ENCODE measurements at places on chromosomes 12 and 14.
A peak's percentile ranks its signal among the peaks of the same experiment; 100 is the strongest.

GRCh38 chr14:25389948-25390347 is 340.0 kb upstream of the STXBP6 start:
- DNase-seq, result no peak

DNA sequence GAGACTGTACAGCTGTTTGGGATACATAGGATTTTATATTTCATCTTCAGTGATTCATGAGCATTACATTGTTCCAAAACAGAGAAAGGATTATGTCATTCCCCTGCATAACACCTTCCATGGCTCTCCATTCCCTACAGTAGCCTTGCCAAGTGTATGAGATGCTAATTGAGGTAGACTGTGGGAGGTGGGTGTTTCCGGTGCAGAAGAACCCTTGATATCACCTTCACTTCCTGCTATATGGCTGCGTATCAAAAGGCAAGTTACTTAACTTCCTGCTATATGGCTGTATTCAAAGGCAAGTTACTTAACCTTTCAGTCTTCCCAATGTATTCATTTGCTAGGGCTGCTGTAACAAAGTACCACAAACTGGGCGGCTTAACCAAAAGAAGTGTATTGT is 11.2 kb downstream of the FAR2 start:
- no peak for DNase-seq

DNA sequence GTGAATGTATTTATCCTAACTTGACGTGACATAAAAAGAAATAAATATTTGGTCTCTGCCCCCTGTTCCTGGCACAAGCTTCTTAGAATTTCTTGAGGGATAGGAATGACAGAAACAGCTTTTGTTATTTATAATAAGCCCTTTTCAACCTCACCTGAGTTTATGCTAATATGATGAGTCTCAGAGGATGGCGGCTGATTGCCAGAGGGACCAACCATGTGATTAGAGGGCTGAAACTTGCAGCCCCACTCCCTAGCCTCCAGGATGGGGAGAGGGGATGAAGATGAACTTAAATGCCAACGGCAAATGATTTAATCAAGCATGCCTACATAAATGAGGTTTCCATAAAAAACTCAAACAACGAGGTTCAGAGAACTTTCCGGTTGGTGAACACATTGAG is 42.9 kb downstream of the DNAI7 start:
- DNase-seq, result no peak

DNA sequence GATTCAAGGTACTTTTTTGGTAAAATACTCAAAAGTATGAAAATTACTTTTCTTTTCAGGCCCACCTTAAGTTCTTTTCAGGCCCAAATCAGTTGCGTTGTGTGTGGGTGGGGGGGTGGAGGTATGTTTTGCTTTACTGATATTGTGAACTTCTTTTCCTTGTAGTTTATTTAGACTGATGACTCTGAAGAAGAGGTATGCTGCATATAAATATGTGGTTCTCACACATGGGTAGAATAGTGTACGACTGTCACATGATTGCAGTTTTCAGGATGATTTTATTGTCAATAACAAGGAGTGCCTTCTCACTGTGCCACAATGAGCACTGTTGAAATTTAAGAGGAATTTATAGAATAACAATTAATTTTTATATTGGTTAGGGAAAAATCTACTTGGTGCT is 166.6 kb upstream of the ATP2B1 start:
- no peak for DNase-seq

- DNase-seq, result no peak
These were observed 15.6 kb downstream of the RCOR1 start for GRCh38 chr14:102608064-102608446.

GRCh38 chr14:36556811-36557433 is 25.5 kb downstream of the NKX2-8 start:
- peak; percentile 40 for DNase-seq

GRCh38 chr14:31828946-31829868 is 247.9 kb upstream of the ARHGAP5 start:
- DNase-seq, result no peak

DNA sequence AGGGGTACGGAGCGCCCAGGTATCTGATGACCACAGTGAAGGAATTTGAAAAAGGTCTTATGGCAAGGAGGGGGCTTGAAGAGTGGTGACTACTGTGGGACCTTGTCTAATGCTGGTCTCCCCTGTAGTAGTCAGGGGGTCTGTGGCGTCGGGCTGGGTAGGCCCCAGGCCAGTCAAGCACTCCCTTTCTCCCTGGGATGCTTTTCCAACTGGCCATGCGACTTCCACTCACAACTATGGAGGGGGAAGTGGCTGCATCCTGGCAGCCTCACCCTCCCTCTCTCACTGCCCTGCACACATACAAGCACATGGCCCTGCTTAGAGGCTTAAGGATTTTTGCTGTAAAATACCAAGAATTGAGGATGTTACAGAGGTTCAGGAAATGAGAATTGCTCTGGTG is 4.1 kb downstream of the TSPAN11 start:
- DNase-seq, result no peak

DNA sequence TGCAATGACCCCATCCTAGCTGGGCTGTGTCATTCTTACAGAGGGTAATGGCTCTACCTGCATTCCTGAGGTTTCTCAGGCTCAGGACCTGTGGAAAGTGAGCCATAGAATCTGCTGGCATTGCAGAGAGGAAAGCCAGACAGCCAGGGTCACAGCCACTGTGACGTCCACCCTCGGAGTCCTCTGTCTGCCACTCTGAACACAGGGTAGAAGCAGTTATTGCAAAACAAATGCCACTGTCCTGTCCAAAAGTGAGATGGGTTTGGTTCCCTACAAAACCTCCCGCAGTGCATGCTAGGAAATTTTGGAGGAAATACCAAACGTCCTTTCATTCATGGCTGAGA is 37.8 kb downstream of the TNFAIP2 start:
- no peak for DNase-seq

- DNase-seq, result no peak
These were observed 7.0 kb downstream of the CCND2 start for GRCh38 chr12:4280351-4281163.

GRCh38 chr12:87112571-87113345 is 856.6 kb upstream of the MGAT4C start:
- DNase-seq, result no peak

DNA sequence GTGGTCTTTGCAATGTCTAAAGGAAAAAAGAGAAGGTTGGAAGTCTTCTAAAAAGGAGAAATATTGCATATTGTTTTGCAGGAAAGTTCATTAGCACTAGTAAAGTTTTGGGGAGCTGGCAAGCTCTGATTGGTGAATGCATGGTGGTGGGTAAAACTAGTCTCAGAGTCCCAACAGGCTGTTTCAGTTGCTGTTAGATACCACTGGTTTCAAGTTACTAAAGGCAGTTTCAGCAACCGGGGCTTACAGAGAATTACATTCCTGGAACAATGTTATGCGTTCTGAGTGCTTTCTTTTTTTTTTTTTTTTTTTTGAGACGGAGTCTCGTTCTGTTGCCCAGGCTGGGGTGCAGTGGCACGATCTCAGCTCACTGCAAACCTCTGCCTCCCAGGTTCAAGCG is 208.2 kb downstream of the EPS8 start:
- no peak for DNase-seq

GRCh38 chr12:10667581-10667980 is 6.3 kb downstream of the STYK1 start:
- no peak for DNase-seq

DNA sequence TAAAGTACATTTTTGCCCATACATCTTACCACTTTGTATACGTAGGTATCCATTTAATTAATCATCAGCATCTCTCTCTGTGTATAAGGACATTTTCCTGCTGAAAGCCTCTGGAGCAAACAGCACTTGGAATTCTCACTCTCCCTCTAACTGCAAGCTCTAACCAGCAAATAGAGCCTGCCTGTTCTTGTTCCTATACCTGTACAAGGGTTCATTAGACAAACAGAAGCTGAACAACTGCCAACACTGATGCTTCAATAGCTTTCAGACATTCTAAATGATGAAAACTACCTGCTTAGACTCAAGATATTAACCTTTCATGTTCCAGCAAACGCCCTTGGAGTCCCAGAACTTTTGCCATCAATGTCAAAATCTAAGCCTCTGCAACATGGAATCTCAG is 98.0 kb downstream of the KCNH5 start:
- no peak for DNase-seq

DNA sequence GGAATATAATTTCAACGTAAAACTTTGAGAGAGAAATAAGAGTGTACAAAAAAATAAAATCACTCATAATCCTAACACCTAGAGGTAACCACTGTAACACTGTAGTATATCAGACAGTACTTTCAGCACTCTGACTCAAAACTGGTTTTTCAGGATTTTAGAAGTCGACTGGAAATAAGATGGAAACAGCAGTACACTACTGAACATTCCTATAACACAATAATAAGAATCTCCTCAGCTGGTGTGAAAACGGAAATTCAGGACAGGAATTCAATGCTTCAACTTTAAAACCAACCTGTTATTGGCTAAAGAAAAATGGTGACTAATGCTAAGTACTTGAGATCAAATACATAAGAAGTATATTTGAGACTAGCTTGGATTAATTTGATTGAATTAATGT is 12.3 kb upstream of the PITPNM2 start:
- DNase-seq, result no peak

GRCh38 chr12:94503619-94504018 is 44.0 kb upstream of the CEP83 start:
- DNase-seq, result no peak

- peak; percentile 24 for DNase-seq
These were observed 13.6 kb upstream of the GPR68 start for GRCh38 chr14:91258011-91258618.

DNA sequence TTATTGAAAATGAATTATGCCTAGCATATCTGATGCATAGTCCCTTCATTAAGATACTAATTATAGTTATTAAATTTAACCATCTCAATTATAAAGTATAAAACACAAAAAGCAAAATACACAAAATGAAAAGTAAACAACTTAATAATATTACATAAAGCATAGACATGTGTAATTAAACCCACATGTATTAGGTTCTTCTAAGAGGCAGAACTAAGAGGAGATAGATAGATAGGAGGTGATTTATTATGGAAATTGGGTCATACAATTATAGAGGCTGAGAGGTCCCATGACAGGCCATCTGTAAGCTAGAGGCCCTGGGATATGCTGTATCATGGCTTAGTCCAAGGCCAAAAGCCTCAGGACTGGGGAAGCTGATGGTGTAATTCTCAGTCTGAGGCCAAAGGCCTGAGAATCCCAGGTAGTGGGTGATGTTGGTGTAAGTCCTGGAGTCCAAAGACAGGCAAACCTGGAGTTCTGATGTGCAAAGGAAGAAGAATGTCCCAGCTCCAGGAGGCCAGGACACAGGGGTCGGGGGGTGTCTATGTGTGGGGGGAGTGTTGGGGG is 953.3 kb downstream of the TRHDE start:
- no peak for DNase-seq

DNA sequence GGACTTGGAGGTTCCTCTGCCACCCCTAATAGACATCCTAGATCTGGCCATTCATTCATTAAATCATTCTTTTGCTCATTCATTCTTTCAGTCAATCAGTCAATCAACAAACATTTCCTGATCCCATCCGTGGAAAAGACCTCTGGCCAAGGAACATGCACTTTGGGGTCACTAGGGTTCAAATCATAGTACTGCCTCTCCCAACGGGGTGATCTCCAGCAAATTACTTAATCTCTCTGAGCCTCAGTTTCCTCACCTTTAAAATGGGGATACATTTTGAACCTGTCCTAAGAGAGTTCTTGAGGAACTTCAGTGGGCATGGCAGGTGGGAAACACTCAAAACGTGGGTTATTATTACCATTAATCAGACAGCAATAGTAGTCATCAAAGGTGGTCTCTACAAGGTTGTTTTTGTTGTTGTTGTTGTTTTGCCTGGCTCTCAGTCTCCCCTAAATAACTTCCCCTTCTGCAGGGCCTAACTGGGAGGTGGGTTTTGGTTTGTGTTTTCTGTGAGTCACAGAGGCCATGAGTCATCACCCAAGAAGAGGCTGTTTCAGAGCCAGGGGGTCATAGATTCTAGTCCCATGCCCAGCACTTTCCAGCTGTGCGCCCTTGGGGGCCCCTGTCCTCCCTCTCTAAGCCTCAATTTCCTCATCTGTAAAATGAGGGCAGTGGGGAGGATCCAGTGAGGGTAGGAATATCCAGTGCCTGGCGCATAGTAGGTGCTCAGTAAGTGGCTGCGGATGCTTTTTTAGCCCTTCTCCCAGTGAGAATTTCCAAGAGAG is 16.9 kb upstream of the FAM222A start:
- DNase-seq, result no peak

DNA sequence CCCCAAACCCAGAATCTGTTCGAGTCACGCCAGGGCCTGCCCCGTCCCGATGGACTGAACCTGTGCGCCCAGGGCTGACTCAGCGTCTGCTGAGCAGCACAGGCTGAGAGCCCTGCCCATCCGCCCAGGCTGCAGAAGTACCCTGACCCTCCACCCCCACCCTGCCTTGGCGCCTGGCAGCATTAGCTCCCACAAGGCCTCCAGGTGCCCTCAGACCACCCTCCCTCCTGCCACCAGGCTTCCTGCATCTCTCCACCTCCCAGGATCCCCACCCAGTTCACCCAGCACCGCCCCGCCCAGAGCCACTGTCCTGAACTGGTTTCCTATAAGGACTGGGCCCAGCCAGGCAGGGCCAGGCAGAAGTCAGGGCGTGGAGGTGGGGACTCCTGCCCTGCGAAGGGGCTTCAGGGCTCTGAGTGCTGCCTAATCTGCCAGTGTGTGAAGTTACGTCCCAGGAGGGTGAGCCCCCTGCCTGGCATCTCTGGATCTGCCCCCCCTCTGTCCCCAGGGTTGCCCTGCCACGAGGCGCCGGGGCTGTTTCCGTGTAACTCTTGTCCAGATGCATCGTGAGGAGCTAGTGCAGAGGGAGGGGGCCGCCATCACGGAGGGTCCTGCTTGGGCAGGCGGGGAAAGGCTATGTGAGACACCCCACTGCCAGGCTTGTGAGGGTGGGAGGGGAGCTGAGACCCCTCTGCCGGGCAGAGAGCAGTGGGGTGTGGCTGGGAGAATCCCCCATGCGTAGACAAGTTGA is 9.1 kb downstream of the ADSS1 start:
- no peak for DNase-seq

DNA sequence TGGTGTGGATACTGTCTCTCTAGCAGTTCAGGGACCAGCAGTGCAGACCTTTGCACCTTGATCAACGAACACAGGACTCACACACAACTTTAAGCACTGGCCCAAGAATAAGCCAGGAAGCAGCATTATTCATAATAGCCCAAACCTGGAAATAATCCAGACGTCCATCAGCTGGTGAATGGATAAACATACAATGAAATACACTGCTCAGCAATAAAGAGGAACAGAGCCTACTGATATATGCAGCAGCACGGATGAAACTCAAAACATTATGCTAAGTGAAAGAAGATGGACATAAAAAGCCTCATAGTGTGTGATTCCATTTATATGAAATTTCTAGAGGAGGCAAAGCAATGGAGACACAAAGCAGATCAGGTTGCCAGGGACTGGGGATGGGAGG is 303.9 kb upstream of the FKBP4 start:
- peak; percentile 52 for DNase-seq

DNA sequence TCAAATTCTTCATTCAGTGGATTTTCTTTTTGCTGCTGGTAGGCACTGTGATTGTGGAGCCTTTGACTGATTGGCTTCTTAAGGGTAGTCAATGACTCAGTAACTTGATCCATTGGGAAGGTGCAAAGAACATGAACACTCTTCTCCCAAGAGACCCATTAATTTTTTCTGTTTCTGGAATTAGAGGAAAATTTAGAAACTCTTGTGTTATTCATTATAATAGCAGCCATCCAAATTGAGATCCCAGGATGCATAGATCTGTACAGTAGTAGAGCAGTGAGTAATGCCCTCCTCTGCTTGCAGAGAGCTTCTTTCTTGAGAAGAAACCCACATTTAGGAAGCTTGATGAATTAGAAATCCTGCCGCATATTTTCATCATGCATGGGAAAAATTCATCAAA is 63.9 kb downstream of the MYRFL start:
- DNase-seq, result peak; percentile 65
